Epithelial cell of prostate (primary cell): ENCODE measurements at places on chromosomes 6 and 20.

GRCh38 chr6:150271501-150272263 lies 97.1 kb upstream of the IYD start:
- DNase-seq: no peak

GRCh38 chr6:80503660-80504059 lies 397.2 kb downstream of the BCKDHB start:
- DNase-seq: no peak

DNA sequence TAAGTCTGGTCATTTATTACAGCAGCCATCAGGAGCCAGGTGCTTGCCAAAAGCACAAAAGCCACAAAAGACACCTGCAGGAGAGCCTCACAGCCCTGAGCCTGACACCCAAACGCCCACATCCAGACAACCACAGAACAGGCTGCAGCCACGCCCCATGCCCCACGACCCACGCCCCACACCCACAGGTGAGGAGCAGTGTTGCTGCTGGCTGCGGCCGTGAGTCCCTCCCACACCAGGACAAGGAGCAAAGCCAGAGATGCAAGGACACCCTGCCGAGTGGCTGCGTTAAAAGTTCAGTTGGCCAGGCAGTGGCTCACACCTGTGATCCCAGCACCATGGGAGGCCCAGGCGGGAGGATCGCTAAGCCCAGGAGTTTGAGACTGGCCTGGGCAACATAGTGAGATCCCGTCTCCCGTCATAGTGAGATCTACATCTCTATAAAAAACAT lies 43.0 kb downstream of the SLC2A4RG start:
- DNase-seq: no peak

- no peak for DNase-seq
Measured at GRCh38 chr20:29086938-29087337, 2170.5 kb upstream of the DEFB115 start.

- no peak for DNase-seq
Measured at GRCh38 chr20:17615645-17616479, 46.0 kb downstream of the DSTN start.

- DNase-seq: no peak
Measured at GRCh38 chr6:79301290-79301689, 66.8 kb upstream of the HMGN3 start.

- DNase-seq: no peak
Measured at GRCh38 chr6:36504982-36505381, 42.3 kb downstream of the STK38 start.
